Stimulated activated CD8-positive, alpha-beta memory T cell treated with anti-CD3 and anti-CD28 coated beads, Interleukin-4, amount 100 ng/mL, for 4 hours (primary cell): ENCODE measurements at places on chromosomes 11 and 22.

- no peak for DNase-seq
Measured at GRCh38 chr11:96326959-96327358, 16.0 kb downstream of the MAML2 start.

DNA sequence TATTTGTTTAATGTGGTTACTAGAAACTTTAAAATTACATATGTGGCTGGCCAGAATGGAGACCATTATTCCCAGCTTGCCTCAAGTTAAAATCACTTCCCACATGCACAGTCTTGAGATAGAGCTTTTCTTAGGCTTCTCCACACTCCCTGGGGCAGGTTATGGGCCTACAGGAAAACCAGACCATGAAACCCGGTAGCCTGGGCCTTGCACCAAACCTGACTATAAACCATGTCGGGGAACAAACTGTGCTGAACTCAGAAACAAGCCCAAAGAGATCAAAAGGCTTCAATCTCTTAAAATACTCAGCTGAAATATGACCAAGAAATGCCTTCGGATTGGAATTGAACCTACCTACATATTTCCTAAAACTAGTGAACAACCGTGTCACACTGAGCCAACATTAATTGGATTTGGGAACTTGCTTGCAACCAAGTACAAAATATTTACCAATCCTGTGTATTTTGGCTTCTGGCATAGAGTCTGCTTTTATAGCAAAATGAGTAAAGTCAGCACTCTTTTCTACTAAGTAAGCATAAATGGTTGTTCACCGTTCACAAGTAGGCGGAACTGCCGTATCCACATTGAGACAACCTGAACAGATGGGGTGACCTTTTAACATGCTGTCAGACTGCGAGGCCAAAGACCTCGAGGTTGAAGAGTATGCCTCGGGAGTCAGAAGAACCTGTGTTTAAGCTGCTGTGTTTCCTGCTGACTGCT is 199.5 kb downstream of the FAM76B start:
- no peak for DNase-seq

- no peak for DNase-seq
Measured at GRCh38 chr22:48520884-48521588, 1306.6 kb downstream of the BRD1 start.

- no peak for DNase-seq
Measured at GRCh38 chr11:19970944-19971343, 189.3 kb downstream of the DBX1 start.

DNA sequence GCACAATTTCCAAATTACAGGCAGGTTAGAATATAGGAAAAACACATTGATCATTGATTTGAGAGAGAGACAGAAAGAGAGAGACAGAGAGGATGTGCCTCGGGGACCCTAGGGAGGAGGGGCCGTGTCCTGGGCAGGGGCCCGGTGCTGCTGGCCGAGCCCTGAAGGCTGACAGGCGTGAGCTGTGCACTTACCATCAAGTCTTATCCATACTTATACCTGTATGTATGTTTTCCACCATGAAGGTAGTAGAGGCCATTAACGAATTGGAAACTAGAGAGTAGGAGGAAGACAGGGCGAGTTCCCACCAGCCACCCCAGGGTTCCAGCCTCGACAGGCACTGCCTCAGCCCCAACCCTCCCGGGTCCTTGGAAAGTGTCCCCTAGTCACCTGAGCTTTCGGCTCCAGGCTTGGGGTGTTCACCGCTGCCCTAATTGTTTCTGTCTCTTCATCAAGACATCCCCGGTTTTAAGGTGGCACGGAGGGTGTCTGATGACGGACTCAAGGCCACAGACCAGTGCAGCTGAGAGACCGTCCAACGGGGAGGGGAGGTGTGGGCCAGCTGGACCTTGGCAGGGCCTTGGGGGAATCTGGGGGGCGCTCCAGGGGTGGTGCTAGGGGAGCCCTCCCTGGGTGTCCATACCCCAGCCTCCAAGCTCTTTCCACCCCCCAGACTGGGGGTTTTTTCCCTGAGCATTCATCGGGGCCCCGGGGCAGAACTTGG is 431.3 kb downstream of the TBC1D22A start:
- no peak for DNase-seq
